ENCODE measurements at places on chromosomes 6 and 20.

DNA sequence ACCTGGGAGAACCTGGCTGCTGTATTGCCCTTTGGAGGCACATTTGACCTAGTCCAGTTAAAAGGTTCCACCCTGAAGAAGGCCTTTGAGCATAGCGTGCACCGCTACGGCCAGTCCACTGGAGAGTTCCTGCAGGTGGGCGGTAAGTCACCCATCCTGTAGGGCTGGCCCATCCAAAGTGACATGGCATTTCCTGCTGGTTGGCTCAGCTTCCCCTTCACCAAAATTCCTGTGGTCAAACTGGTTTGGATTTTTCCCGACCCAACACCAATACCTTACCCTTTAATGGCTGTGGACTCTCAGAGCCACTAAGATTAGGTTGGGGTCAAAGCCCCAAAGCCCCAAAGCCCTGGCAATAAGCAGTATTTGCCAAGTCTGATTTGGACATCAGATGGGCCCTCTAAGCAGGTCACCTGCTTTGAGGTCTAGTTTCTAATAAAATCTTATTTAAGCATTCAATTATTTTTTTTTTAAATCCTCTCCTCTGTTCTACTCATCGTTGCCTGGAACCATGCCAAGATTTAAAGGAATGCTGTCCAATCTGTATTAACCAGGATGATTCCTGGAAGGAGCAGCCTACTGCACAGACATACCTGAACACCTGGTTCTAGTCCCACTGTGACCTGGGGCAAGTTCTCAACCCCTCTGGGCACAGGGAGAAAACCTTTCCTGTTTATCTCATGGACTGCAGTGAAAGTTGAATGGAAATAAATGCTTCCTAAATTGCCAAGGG is 40.8 kb downstream of the NT5E start:
- no peak for DNase-seq

DNA sequence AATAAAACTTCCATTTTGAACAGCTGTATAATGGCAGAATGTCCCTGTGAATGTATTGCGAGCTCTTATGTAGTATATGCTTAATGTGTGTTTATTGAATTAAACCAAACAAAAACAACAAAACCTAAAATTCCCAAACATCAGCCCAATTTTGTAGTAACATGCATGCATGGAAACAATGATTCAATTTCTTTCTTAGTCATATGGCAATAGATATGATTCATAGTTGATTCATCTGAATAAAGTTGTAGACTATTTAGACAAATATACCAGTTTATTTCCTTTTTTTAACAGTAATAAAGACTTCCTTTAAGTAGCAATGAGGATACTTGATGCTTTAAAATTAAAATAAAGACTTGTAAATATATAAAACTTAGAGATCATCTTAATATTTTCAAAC is 670.6 kb downstream of the CD109 start:
- DNase-seq: no peak

DNA sequence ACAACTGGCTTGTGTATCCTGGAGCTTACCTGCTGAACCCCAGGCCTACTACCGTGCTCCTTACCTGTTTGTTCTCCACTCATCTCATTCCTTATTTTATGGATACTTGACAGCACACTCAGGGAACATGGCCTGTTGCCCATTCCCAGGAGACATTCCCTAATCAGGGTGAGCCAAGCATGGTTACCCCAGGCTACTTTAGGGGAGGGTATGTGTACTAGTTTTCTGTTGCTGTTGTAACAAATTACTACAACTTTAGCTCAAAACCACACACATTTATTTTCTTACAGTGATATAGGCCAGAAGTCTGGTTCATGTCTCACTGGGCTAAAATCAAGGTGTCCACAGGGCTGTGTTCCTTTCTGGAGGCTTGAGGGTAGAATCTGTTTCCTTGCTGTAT is 15.0 kb upstream of the TRAM2 start:
- no peak for DNase-seq

- DNase-seq: no peak
These were observed 52.2 kb downstream of the MYH7B start for GRCh38 chr20:35007891-35008290.

DNA sequence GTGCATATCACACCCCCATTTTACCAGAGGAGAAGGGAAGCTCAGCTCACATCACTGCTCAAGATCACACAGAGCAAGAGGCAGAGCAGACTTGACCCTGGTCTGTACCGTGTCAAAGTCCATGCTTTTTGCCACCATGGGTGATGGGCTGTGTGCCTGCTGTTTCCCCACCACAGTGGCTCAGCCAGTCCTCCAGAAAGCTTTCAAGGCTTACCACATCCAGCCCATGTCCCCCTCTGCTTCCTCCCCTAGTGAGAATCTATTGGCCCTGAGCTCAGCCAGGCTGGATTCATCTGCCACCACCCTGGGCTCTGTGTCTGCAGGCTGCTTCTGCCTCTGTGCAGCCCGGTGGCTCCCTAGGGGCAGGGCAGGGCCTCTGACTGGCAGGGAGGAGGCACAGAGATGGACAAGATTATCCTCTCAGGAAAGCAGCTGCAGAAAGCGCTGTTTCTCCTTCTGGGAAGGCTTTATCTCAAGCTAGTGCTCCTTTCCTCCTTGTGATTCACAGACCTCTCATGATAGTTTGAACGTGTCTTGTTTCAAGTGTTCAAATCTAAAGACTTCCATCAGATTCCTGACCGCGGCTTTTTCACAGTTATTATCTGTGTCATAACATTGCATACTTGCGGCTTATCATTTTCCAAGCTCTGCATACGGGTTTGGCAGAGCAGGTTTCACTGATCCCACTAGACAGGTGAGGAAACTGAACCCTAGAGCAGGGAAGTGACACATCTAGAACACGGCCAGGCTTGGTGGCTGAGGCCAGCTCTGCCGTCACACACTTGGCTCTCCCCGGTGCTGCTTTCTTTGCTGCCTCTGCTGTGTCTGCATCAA is 37.4 kb downstream of the VEGFA start:
- DNase-seq: no peak

DNA sequence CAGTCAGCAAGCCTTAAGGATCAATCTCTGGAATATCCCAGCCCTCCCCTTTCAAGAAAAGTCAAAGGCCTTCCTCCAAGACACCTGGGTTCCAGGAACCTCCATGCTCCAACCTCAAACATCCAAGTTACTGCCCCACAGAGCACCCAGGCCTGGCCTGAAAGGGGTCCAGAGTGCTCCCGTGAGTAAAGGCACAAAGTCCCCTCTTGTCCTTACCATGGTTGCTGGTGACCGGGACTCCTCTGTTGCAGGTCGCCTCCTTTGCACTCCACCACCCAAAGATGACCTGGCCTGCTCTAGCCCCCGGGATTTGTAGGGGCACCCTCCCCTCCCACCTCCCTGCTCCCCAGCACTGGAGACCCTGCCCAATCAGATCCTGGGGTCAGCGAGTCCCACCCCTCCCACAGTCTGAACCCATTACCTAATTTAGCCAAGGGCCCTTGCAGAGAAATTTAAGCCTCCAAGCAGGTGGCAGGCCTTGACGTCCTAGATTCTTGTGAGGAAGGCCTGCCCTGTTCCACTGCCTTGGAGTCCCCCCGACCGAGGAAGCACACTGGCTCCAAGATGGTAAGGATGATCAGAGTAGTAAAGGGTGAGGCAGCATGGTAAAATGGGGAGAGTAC is at the start of gene TNNC2:
Gene TNNC2 (minus strand): TSS at position 283 of the 623 bp plus-strand sequence. CDS start 64 bp downstream, at position 219.
- DNase-seq: no peak

DNA sequence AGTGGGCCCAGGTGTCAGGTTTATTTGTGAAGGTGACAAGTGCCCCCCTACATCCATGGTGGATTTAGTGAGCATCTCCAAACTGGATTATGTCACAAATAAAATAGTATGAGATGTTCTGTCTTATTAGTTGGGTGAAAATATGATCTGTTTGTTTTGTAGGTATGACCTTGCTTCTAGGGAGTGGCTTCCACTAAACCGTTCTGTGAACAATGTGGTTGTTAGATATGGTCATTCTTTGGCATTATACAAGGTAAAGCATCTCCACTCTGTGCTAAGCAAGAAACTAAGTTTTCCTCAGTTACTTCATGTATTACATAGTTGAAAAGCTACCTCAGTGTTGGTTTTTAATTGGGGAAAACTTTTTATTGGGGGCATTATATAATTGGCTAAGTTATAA is 88.4 kb downstream of the ATRN start:
- no peak for DNase-seq

- DNase-seq: peak; percentile 28
These were observed 21.0 kb downstream of the PHACTR3 start for GRCh38 chr20:59625214-59625922.

- no peak for DNase-seq
These were observed 5.7 kb downstream of the TMEM151B start for GRCh38 chr6:44275749-44276648.

DNA sequence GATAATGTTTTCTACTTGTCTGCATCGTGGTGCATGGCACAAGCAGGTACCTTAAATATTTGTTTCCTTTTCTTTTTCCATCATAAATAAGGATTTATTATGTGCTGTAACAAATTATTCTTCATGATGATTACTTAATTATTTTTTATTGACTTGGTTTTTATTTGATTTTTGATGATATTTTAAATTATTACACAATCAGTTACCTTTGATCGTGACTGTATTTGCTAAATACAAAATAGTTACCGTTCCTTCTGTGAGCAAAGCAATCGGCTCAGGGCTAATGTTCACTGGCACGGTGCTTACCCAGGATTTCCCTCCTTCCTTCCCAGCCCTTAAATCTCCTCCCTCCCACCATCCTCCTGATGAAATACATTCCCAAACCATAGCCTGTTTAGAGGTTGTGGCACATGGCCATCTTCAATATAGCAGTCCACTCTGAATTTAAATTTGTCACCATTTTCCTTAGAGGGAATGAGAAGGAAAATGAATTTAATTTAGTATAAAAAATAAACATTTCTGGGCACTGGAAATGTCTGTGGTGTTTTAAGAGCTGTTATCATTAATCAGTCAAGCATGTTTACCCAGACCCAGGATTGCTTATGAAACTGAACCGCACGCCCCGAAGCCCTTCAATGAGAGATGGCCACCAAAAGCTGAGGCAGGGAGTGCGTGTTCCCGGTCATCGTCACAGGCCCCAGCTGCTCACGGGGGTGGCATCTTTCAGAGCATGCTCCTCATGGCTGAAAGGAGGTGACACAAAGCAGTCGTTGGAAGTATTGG is 23.0 kb upstream of the EXOC2 start:
- DNase-seq: no peak

DNA sequence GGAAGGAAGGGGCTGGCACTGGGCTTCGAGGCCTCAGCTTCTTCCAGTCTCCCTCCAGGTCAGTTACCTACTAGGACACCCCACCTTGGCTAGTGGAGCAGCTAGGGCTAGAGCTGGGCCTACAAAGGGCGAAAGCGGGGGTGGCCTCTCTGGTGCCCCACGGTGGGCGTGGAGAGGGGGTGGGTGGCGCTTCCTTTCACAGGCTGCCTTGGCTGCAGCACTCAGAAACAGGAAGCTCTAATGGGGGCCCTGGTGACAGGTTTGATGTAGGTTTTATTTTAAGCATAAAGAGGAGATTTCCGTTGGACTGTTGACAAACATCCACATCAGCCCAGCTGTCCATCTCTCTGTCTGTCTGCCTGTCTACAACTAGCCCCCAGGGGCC is 13.4 kb downstream of the FAM110A start:
- no peak for DNase-seq

DNA sequence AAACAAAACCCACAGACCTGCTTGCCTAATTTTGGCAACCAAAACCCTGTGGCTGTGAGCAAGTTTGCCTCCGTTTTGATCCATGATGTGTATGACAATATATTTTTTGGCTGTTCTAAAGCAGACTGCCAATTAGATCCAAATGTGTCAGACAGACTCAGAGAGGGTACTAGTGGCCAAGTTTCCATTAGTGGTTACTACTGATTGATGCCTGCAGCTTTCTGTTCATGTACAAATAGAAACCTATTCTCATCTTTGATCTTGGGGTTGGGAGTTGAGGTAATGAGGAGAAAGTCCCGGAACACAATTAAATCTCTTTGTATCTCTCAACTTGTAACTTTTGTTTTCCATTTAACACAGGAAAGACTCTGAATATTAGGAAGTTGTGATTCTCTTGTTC is 100.9 kb downstream of the RNF144B start:
- DNase-seq: no peak

GRCh38 chr6:44176762-44177509 is 18.3 kb downstream of the CAPN11 start:
- DNase-seq: no peak

DNA sequence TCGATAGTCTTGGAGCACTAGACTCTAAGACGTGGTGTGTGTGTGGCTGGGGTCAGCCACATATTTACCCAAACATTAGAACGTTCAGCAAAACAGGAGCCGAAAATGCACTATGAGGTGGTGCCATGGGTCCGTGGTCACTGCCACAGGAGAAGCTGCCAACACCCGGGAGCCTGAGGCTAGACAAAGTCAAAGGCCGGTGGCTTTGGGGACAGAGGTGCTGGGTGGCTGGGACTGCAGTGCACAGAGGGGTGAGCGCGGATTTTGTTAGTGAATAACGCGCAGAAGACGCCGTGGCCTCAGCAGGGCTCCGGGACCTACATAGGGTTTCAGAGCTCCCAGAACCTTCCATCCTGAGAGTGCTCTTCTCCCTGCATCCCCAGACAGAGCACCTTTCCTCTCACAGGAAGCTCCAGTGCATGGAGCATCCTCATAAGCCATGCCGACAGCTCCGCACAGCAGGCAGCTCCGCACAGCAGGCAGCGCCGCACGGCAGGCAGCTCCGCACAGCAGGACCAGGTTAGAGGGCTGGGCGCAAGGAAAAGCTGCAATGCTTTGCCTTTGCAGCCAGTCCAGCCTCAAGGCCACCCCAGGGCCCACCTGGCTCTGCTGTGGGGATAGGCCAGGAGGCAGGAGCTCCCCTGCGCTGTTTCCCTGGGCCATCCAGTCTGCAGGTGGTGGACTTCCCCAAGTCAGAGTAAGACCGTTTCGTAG is 304.1 kb downstream of the TAF4 start:
- no peak for DNase-seq

DNA sequence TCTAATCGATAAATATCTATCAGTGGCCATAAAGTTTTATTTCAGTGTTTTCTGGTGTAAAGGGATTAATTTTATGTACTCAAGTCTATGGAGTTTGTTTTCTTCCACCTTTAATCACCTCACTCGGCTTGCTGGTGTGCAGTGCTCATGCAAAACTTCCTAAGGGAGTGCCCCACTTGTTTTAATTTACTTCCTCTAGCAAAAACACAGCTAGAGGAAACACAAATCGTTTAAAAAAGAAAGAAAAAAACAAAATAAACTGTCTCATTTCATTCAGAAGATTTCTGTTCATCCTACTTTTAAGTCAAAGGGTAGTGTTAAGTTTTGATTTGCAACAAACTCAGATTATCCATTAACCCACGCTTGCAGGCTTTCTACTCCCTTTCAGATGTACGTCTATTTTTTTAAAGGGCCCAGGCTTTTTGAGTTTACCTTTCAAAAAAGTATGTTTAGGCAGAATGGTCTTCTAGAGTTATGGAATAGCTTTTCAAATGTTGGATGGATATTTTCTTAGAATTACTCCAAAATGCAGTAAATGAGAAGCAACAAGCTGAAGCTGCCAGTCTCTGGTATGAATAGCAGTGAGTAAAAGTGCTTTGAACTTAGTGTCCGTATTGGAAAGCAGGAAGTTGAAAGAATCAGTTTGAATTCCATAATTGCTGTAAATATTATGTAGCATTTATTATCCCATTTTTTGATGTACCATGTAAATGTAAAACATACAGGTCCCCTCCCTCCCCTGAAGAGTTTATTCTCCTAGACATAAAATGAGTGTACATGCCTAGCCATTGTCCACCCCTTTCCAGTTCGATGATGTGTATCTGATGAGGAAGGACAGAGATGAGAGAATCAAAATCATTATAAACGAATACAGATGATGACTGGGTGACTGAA is 113.3 kb downstream of the SLC16A10 start:
- DNase-seq: no peak

GRCh38 chr6:137269347-137269746 is 50.2 kb upstream of the IFNGR1 start:
- DNase-seq: no peak
